Activated CD4-positive, alpha-beta T cell treated with anti-CD3 and anti-CD28 coated beads for 1 hour (primary cell): ENCODE measurements at places on chromosomes 3 and 15.

DNA sequence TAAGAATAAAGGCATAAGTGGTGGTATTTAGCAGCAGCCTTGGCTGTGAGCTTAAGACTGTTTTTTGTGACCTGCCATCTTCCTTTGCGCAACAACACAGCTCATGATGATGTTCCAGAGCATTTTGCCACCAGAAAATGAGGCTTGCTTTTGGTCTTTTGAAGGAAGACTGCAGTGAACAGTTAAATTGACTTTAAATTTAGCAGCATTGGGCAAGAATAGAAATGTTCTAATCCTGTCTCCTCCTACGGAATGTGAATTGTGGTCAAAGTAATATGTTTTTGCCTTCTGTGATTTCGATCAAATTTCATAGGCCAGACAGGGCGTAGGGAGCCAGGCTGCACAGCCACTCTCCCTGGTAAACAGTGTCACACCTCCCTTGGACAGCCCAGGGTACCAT is 460.7 kb upstream of the RASGRP1 start:
- no peak for DNase-seq

DNA sequence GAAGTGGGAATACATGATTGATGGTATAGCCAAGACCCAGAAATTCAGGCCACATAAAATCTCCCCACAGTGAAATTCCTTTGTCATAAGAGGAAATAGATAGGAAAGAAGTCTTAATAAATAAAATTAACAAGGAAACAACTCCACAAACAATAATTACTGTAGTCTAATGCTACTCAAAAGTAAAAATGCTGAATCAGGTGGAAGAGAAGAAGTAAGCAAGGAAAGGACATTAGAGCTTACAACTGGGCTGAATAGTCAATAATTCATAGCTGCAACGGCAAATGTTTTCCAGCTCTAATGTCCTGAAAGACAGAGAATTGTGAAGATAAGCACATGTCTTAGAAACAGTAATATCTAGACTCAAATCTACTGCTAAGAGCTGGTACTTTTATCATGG is 64.4 kb downstream of the STRIT1 start:
- no peak for DNase-seq

- DNase-seq, result no peak
Measured at GRCh38 chr15:37072181-37072580, 28.2 kb downstream of the MEIS2 start.

DNA sequence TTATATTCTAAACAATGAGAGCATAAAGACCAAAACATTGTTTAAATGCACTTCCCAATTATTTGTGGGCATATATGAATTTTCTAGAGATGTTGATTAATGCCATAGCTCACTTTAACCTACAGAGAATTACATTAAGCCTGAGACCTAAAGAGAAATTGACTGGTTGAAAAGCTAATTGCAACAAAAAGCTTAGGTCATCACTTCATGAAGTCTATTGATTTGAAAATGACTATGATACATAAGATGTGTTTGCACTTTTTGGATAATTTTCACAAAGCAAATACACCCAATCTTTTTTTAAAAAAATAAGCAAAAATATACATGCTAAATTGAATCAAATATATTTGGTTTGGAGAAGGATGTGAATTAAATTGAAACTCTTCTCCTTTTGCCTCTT is 532.8 kb upstream of the GOLIM4 start:
- no peak for DNase-seq

DNA sequence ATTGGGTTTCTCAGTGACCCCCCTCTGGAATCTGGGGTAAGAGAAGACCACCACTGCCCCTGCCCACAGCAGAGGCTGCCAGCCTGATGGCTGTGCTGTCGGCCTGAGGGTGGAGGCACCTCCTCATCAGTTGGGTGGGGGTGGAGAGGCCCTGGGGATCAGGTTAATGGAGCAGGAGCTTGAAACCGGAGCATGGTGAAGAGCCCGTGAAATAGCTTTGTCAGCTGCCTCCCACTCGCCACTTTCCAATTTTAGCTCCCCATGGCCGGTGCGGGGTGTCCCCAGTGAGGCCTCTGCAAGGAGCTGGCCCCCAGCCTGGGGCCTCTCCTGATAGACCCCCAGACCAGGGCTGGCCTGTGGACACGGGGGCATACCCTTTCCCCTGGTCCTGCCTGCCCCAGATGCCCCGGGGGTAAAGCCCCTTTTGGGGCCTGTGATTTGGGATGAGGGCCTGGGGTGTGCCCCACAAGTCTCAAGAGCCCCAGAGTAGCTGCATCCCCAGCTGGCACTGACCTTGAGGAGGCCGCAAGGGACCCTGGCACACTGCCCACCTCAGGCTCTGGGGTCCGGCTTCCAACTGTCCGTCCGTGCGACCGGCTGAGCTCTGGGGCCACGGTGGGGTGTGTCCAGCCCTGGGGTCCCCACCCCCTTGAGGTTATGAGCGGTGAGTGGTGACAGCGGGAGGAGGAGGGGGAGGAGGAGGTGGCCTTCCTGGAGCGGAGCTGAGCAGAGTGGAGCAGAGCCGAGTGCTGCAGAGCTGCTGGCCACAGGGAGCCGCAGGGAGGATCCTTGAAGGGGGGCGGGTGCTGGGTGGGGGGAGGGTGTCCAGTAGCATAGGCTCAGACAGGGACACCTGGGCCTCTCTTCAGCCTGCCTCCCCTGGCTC is at the start of gene HHATL:
Gene HHATL (minus strand): TSS at position 733 of the 886 bp plus-strand sequence. CDS start 1,972 bp downstream, outside the sequence.
- DNase-seq, result no peak

GRCh38 chr15:70717237-70717793 is 46.0 kb downstream of the UACA start:
- no peak for DNase-seq

GRCh38 chr3:117444175-117444574 is 734.6 kb downstream of the TUSC7 start:
- DNase-seq, result no peak

GRCh38 chr15:74206801-74207281 is 4.3 kb upstream of the STRA6 start:
- DNase-seq, result no peak

DNA sequence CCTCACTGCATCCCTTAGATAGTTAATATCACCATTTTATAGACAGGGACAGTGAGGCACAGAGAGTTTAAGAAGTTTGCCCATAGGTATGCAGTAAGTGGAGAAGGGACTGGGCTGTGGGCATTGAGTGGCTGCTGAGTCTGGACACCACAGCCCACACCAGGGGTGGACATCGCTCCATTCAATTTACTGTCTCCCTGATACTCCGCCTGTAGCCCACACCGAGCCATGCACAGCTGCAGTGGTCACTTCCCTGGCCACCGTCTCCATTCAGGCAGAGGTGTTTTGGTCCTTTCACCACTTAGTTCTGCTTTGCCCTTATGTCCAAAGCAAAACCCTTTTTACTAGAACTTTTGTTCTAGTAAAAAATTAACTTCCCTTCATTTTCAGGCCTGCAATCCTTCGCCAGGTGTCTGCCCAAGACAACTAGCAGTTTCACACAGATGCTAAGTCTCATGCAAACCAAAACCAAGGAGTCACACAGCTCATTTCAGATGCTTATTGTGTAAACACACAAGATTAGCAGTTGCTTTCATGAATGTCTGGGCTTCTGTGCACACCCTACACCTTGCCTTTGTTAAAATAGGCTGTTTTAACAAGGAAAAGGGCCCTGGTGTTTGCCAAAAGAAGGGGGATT is 30.1 kb downstream of the ZNF35 start:
- no peak for DNase-seq

DNA sequence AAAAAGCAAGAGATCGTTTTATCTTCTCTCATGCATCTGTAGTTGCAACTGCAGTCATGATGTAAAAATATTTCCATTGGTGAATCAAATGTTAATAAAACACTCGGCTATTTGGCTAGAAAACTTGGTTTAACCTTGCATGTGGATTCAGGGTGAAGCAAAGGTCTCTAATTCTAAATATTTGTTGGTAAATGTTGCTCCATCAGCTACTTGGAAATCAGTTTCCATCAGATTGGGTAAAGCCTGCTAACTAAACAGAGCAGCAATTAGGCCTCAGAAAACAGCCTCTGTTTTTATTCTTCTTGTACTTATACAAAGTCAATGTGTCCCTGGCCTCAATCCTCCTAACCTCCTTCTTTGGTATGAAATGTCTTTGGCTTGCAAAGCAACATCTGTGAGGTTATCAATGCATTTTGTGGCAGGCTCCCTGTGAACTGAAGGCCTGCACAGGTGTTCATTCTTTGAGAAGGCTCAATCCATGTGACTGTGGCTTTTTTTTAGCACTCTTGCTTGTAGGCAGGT is 312.3 kb downstream of the WDR72 start:
- DNase-seq, result no peak

DNA sequence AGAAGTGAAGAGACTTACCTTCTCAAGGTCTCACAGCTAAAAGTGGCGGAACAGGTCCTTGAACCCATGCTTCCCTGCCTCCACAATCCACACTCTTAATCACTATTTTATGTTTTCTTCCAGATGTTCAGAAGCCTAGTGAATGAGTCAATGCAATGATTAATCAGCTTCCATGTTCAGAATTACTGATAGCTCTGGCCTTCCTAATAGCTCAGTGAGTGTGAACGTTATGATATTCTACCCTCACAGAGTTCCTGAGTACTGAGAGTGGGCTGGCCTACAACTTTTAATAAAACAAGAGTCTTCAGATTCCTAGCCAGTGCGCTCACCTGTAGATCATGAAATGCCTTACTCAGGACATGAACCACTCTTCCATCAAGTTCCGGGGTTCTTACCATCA is 443.0 kb upstream of the ADAMTS9 start:
- no peak for DNase-seq

DNA sequence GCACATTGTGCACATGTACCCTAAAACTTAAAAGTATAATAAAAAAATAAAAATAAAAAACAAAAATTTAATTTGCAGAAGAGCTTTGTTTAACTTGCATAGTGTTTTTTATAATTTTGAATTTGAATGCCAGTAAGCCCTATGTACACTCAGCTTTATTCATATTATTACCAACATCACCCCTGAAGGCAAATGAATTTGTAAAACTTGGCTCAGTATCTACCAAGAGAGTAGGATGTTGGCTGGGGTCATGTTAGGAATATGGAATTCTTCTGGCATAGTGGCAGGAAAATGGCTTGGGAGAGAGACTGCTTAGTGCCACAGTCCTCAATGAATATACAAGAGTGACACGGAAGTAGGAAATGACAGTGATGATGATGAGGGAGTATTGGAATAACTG is 30.7 kb downstream of the TRPC1 start:
- no peak for DNase-seq

DNA sequence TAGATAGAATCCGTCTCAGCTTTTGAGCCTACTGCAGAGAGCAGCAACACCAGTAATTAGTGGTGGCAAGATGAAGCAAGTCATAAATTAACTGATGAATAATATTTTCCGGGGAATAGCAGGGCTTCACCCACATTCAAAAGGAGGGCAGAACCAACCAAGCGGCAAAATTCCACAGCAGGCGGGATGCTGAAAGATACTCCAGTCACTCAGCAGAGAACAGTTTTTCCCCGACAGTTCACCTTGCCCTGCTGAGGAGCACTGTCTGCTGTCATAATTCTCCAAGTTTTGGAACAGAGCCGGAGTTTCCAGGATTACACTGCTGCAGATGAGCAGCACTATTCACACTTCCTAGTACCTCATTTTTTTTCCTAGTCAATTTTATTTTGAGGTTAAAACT is 274.7 kb downstream of the CD47 start:
- DNase-seq, result no peak

DNA sequence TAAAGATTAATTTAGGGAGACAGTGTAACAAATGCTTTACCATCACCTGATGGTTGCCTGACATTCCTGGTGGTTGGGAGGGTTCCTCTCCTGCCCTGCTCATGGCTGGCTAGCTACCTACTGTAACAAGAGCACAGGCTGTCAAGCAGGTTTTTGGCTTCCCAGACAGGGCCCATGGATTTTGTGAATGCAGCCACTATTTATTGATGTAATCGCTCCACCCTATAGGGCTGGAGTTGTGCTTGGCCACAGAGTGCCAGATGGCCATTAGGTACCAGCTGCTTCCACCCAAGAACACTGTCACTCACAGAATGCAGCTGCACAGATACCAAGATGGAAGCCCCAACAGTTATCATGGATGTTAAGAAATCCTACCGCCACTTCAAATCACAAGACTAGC is 31.0 kb upstream of the KLHL25 start:
- DNase-seq, result no peak

DNA sequence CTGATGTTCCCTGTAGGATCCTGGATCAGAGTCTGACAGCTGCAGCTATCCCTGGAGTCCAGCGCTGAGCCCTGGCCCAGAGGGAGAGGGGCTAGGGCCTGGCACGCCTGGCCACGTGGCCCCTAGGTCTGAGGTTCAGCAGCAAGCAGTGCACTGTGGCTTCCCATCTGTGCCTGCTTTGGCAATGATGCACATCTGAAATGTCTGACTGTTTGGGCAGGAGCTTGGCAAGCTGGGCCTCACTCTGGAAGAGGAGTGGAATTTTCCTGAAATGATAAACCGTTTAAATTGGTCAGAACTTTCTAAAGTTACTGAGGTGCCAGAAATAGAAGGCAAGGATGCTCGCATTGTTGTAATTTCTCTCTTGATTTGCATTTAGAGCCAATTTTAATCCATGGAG is 48.8 kb upstream of the MRPS22 start:
- no peak for DNase-seq

DNA sequence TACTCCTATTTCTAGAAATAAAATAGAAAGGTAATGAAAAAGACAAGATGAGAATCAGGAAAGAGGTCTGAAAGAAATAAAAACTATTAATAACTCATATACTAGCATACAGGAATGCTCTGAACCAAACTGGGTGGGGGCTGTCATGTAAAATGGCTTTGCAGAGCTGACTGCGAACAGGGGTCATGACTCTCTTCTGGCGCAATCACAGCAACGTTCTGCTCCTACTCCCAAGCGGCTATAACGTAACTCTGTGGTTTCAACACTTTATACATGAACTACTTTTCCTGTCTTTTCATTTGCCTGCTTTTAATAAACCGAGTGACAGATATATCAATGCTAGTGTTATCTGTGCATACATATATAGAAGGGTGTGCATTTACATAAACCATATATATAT is 116.7 kb downstream of the DLG1 start:
- no peak for DNase-seq

GRCh38 chr3:158789592-158789991 is 12.3 kb upstream of the MFSD1 start:
- DNase-seq, result no peak

DNA sequence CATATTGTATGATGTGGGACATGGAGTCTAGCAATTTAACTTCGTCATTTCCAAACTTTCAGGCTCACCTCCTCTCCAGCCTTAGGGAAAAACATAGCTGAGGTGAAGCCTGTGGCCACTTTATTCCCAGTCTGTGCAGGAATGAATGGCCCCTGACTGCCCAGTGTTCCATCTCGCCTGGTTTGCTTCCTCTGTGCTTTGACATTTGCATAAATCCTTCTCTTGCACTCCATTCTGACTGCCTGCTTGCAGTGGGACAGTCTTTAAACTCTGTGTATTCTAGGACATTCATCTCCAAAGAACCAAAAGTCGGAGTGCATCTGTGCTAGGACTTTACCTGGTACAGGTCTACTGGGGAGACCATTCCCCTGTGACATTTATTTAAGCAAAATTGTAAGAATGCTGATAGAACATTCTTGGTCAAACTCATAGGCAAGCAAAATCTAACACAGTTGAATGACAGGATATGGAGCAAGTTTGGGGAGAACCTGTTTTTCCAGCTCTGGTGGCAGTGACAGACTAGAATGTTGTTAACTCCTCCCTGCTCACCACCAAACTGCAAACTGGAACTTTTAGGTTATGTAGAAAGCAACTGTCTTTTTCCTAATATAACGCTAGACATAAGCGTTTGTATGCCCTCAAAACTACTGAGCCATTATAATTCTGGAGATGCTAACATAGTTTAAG is 22.1 kb downstream of the TMED3 start:
- no peak for DNase-seq

GRCh38 chr3:29721789-29722188 is 440.9 kb downstream of the RBMS3 start:
- DNase-seq, result no peak
